NCI-H1436 treated with DMSO at 0.1 percent for 48 hours (cell line): ENCODE measurements at places on chromosomes 12 and 14.

DNA sequence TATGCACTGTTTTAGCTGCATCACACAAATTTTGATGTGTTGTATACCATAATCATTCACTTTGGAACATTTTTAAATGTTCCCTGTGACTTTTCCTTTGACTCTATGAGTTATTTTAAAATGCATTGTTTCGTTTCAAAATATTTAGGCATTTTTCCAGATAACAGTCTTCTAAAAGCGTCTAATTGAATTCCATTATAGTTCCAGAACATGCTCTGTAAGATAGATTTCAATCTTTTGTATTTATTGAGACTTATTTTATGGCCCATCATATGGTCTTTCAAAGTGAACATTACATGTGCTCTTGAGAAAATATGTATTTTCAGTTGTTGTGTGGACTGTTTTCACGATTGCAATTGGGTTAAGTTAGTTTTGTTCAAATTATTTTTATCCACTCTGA lies 98.7 kb upstream of the ARHGAP5 start:
- DNase-seq, result no peak

DNA sequence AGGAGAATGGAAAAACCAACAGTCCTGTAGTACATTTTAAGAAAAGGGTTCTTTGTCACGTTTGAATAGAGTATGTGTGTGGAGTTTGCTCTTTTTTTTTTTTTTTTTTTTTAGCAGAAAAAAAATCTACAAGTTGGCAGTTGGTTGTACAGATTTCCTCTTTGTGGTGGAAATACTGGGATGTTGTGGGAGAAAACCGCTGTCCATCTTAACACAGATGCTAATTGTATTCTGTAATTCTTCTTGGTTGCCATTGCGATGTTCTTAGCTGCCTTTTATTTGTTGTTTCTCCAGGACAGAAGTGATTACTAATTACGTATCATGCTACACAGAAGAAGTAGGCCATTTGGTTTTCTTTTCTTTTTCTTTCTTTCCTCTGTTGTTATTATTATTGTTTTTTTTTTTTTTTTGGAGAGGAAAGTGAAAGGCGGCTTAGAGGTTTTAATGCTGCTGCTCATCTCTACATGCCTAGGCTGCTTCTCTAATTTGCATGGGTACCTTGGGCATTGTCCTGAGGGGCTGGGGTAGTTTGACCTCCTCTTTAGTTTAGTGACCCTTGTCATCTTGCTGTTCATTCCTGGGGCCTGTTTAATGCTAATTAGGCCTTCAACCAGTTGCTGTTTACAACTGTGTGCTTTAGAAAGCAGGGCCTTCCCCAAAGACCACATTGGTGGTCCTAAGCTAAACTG lies 94.7 kb downstream of the TMTC2 start:
- DNase-seq, result no peak

- DNase-seq, result no peak
Observed at GRCh38 chr12:45619736-45620135, 109.8 kb upstream of the ARID2 start.

DNA sequence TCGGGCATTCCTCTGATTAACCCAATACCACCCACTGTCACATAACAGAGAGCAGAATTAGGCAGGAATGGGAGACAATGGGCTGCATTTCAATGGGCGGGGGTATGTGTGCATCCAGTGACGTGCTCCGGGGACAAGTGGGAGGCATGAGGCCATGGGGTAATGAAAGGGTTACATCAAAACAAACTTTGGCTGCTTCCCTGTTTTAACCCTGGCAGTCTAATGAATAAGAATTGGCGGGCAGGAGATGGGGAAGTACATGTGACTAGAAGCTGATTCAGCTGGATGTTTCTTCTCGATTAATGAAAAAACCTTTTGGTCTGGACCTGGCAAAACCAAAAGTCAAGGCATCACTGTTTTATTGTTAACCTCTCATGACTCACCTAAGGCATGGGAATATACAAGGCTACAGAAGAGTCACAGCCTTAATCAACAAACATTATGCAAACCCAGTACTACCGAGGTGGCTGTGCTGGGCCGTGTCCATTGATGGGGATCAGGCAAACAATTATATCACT lies 44.2 kb downstream of the SOCS2 start:
- DNase-seq, result no peak

- DNase-seq, result no peak
Observed at GRCh38 chr14:23153851-23154796, 29.3 kb downstream of the SLC7A8 start.

GRCh38 chr14:37597538-37597913 lies 2.1 kb downstream of the TTC6 start:
- no peak for DNase-seq

DNA sequence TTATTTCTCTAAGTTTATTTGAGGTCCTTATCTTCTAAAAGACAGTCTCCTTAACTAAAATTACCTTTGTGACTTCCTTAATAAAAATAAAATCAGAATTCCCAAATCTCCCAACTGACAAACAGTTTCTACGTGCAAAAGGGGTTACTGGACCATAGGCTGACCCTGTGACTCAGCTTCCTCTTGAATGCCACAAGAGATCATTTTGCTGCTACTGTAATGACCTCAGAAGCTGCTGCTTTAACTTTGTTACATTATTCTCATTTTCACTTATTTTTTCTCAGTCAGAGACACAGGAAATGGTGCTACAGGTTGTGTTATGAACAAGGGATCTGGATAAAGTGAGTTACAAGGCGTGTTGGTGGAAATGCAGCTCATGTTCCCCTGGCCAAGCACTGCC lies 132.2 kb upstream of the TMTC2 start:
- no peak for DNase-seq

DNA sequence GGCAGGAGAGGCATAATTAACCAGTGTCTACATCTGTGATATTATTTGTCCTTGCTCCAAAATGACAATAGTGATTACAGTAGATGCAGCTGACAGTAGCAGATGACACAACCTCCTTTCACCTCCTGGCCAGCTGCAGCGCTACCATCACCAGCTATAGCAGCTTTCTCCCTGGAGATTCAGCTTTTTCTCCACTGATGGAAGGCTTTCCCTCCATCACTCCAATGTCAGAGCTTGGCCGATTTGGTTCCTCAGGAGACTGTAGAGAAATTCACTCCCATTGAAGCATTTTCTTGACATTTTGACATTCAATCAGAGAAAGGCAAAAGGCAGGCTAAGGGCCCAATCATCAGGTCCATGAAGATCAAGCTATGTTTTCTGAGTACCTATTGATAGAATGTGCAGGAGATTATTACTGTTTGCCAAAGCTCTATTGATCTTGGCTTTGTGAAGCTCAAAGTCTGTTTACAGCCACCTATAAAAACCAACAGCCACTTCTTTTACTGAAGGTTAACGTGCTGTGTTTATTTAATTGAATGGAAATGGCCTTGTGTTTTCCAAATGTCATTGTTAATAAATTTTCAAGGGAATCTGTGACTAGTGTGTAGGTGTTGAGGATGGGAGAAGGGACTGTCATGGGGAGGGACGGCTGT lies 785.1 kb downstream of the DIO2 start:
- DNase-seq, result no peak

GRCh38 chr12:89072294-89073026 lies 279.8 kb downstream of the DUSP6 start:
- no peak for DNase-seq

DNA sequence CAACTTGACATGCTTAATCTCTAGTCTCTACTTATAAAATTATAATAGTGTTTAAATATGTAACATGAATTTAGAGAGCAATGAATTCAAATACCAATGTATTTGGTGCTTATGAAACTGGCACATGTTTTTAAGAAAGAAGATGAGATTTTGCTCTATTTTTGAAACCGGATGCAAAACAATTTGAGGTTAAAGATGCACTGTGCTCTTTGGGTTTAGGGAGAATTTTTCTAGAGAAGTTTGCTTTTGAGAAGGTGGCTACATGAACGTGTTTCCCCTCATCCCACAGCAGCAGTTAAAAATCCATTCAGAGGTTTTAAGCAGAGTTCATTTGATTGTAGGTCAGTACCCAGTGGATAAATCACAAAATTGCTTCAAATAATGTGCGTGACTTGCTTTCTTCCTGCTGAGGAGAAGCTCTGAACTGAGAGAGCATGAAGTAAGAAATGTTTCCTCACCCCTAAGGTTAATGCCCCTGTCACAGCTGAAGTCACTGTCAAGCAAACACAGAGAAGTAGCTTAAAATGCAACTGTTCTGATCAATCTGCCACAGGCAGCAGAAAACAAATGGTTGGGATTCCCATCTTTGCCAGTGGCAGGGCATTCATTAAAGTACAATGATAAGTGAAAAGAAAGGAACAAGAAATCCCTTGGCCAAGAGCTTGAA lies 241.9 kb upstream of the SYT1 start:
- DNase-seq, result no peak

GRCh38 chr14:42994051-42994736 lies 1387.5 kb downstream of the LRFN5 start:
- no peak for DNase-seq

DNA sequence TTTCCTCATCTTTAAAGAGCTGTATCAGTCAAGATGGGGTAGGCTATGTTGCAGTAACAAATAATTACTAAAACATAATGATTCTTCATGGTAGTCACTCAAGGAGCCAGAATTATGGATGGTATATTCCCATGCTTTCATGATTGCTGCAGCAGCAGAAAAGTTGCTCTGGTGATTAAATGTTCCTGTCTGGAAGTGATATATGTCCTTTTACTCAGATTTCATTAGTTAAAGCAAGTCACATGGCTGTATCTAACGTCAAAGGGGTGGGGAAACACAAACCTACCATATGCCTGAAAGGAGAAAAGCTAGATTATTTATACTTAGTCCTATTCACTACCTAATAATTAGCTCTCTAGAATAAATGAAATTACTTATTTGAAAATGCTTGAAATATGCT lies 594.7 kb downstream of the SOX5 start:
- no peak for DNase-seq

- no peak for DNase-seq
Observed at GRCh38 chr12:93363841-93364297, 13.9 kb upstream of the NUDT4 start.

DNA sequence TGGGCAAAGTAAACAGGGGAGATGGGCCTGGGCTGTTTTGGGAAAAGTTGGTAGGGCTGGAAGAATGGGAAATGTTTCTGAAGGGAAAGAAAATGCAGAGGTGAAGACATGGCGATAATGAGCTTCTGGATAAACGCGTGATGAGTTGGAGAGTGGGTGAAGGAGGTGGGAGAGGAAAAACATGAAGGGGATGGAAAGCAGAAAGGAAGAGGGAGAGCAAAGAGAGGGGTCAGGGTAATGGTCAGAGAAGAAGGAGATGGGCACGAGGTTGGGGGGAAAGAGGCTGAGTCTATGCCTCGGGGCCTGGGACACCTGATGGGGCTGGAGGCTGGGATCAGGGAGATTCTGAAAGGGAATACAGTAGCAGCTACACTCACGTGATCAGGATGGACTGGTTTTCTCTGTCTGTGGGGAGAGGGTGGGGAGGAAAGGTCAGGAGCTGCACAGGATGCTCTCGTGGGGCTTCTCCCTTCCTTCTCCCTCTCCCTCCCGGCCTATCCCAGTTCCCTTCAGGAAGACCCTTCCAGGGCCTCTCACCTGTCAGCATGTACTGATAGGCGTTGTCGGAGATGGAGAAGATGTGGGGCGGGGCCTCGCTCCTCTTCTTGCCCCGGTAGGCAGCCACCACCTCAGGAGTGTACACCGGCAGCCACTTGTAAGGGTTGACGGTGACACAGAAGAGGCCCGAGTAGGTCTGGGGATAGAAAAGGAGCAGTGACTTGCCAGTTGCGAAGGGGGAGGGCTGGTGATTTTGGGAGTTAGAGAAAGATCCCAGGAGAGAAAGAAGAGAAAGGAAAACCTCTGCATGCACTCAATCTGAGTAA lies 3.1 kb downstream of the MYH7 start:
- no peak for DNase-seq

DNA sequence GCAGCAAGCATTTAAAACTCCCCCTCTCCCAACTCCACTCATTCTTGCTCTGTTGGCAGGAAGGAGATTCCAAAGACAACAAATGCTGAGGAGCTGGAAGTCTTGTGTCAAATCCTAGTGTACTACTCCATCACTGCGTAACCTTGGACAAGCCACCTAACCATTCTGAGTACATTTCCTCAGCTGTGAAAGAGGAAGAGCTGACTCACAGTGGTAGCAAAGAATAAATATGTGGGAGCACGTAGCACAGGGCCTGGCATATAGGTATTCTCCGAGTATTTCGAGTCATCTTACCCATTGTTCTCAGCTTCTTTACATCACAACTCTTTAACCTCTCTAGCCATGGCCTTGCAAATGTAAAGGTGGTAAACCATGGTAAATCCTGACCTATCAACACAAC lies 28.7 kb downstream of the EGLN3 start:
- no peak for DNase-seq

- no peak for DNase-seq
Observed at GRCh38 chr12:6745741-6746525, 7.0 kb downstream of the MLF2 start.
